Activated naive CD4-positive, alpha-beta T cell treated with anti-CD3 and anti-CD28 coated beads for 36 hours (primary cell): ENCODE measurements at places on chromosomes 13 and 19. TPM values are rescaled to one million over a fixed set of nuclear protein-coding genes. Genes with fewer than 3 reads are reported as not detected.

Gene GIPR
- total RNA-seq = 2.3 TPM

Gene ZNF724
- total RNA-seq = 13.3 TPM

Gene LRRC8E
- total RNA-seq = not detected

Gene TNNI3
- total RNA-seq = not detected

Gene CYP2A7
- total RNA-seq = not detected

Gene CEACAM16
- total RNA-seq = not detected

Gene MCF2L
- total RNA-seq = 6.5 TPM

Gene IGFL1
- total RNA-seq = not detected

Gene PRRG2
- total RNA-seq = 0.52 TPM

Gene SSC5D
- 0.48 TPM for total RNA-seq
